ENCODE measurements at places on chromosomes 2 and 18.

DNA sequence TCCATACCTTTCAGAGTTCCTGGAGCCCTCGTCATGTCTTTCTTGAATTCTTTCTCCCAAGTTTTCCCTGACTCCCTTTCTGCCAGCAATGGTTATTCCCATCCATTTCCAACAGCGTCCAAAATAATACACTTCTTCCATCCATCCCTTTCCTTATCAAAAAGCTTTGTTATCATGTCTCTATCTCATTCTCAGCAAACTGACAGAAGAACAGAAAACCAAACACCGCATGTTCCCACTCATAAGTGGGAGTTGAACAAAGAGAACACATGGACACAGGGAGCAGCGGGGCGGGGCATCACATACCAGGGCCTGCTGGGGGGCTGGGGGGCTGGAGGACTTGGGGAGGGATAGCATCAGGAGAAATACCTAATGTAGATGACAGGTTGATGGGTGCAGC lies 86.7 kb downstream of the DDX1 start:
- no peak for DNase-seq

DNA sequence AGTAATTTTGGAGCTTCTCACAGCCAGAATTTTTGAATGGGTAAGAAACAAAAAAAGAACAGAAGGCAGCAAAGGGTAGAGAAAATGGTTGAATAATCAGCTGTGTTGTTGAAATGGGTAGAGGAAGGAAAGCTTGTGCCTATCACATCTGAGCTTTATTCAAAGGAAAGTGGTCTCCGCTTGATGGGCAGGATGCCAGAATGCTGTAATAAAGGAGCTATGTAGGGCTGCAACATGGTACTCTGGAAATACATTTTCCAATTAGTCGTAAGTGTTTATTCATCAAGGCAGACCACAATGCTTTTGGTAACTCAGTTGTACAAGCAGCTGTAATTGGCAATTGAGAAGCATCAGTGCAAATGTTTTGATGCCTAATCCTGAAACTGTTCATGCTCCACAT lies 196.9 kb downstream of the ICOS start:
- DNase-seq, result no peak

DNA sequence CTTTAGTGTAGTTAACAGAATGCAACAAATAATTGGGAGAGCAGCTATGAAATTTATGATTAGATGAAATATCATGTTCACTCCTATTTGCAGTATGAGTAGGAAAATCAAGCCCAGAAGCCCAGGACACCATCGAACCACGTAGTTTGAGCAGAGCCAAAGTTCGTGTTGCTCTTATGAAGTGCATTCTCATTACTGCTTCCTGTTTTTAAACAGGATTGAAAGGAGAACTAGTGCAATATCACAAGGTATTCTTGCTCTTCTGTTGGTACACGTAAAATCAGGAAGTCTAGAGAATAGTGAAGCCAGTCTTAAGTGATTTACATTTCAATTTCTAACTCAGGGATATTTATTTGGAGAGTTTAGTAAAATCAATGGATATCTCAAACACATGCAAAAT lies 21.1 kb downstream of the ARHGAP15 start:
- no peak for DNase-seq

DNA sequence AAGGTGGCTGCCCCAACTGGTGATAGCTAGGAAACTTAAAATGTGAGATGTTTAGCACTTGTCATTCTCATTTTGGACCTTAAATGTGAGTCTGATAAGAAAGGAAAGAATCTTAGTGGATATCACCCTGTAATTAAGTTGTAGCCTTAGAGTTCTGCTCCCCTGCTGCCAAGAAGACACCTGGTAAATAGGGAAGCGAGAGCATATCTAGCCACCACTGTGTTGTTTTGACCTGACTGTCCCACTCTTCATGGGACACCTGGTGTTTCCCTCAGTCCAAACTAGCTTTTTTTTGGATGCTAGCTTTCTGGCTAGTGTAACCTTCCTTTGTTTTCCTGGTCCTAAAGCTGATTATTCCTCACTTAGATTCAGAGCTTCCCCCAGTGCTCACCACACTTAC lies 357.6 kb downstream of the RAD51AP2 start:
- DNase-seq, result no peak

GRCh38 chr2:157173740-157174184 lies 83.7 kb upstream of the GALNT5 start:
- DNase-seq, result no peak

DNA sequence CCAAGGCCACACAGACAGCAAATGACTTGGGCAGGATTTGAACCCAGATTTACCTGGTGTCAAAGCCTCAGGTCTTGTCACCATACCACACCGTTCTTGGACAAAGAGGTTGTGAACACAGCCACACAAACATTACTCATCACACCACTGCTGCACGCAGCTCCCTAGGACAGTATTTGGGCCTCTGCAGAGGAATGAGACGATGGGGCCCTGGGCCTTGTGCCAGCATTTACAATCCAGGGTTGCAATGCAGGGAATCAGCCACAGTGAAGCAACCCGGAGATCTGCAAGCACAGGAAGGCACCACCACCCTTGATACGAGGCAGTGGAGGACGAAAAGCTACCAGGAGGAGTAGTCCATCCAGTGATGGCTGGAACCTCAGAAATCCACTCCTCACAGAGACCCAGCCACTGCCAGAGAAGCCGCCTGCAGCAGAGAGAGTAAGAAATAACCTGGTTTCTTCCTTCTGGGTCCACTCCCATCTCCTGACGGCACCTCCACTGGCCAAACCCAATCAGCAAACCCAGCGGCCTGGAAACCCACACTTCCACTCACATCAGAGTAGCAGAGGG lies 3.7 kb upstream of the MTCL1 start:
- no peak for DNase-seq

GRCh38 chr2:205885492-205886099 lies 200.4 kb downstream of the INO80D start:
- peak; percentile 33 for DNase-seq

GRCh38 chr2:159562248-159562647 lies 54.1 kb downstream of the BAZ2B start:
- no peak for DNase-seq
